LHCN-M2 (cell line): ENCODE measurements at places on chromosomes 13 and 19. TPM values are rescaled to one million over a fixed set of nuclear protein-coding genes. Genes with fewer than 3 reads are reported as not detected.

The C3 gene
- 0.71 and 1.1 TPM in 2 replicates for total RNA-seq

The ZNF222 gene
- 3.8 and 5.7 TPM in 2 replicates for total RNA-seq

The LGALS4 gene
- not detected in 2 replicates for total RNA-seq

- DNase-seq: peak; percentile 52
These were observed 44.1 kb upstream of the RANBP3 start for GRCh38 chr19:6021878-6022569.

GRCh38 chr13:95243207-95243606, 58.0 kb downstream of the ABCC4 start:
- DNase-seq: peak; percentile 52

GRCh38 chr19:45154064-45154827, 6.5 kb downstream of the NKPD1 start:
- peak; percentile 79 for DNase-seq
